ENCODE measurements at places on chromosomes 7 and 10.

GRCh38 chr10:84654671-84655070 is 326.3 kb downstream of the CCSER2 start:
- DNase-seq, result no peak

GRCh38 chr10:18658271-18659124 is 733 bp upstream of the ARL5B start:
- DNase-seq, result no peak

DNA sequence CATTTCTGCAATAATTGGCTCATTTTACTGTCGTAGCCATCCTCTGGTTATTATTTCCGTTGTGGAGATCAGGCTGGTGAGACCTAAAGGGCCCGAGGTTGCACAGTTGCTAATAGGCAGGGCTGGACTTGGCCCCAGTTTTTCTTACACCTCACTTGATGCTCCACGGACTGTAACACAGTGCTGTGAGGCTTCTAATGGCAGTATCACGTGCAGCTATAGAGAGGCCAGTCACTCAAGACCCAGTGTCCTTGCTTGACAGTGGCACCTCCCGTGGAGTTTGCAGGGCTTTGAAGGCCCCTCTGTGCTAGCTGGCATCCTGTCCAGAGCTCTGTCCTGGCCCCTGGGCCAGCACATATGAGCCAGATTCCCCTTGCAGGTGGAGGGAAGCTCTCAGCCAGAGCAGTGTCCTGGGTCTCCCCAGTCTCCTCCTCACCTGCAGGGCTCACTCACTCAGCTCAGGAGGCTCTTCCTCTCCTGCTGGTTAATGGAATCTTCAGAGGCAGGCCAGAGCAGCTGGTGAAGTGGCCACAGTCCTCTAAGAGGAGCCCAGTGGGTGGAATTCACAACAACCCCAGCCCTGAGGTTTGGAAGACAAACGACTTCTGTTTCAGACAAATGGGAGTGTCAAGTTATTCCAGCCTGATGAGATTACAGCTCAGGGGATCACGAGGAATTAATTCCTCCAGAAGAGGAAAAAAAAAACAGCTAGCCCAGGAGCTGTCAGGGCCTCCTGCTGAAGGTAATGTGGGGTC is 114.2 kb upstream of the FAM180A start:
- DNase-seq, result no peak

GRCh38 chr7:93047514-93048099 is 70.2 kb downstream of the SAMD9 start:
- no peak for DNase-seq

- DNase-seq, result no peak
Observed at GRCh38 chr10:62491597-62491996, 117.4 kb downstream of the ZNF365 start.

DNA sequence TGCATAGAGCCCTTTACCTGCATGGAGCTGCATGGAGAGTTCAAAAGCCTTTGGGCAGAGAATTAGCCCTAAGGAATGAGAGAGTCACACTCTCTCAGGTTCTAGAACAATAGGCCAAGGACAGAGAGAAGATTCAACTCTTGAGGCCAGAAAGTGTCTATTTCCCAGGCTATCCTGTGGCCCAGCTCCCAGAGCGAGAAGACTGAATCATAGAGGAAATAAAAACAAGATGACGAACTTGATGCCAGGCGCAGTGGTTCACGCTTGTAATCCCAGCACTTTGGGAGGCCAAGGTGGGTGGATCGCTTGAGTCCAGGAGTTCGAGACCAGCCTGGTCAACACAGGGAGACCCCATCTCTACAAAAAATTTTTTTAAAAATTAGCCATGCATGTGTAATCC is 18.3 kb upstream of the PODXL start:
- no peak for DNase-seq

DNA sequence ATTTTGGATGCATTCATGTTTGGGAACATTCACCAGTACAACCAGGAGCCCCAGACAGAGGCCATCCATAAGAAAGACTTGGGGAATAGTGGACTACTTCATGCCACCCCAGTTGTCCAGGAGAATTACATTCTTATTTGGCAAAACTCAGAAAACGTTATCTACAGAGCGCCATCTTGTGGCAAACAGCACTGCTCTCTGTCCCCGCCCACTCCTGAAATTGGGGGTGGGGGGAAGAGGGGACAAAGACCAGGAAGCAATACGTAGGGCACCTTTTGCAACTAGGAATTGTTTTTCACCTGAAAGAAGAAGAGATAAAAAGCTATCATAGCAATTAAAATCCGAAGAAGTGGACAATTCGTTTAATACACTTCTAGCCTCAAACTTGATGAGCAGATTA is 134.6 kb upstream of the MGMT start:
- DNase-seq, result no peak

DNA sequence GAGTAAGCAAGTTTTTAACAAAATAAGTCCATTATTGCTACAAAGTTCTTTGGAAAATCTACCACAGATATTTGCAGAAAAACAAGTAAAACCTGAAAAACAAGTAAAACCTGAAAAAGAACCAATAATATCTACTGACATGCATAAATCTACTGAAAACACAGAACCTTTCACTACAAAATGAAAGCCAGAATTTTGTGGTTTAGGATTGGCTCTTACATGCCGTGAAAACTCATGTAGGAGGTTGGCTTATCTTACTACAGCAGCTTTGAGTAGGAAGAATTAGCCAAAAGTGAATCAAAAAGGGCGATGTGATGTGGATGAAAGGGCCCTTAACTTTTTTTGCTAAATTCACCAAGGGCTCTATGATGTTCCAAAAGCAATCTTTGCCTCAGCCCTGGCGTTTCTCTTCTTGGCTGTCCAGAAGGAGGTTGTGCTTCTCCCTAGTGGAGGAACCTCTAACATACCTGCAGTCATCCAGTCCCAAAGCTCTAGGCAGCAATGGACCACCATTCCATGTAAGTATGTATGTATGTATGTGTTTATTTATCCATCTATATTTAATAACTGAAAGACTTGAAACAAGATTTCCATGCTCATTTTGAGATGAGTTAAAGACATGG is 93.5 kb upstream of the ZNF804B start:
- no peak for DNase-seq

DNA sequence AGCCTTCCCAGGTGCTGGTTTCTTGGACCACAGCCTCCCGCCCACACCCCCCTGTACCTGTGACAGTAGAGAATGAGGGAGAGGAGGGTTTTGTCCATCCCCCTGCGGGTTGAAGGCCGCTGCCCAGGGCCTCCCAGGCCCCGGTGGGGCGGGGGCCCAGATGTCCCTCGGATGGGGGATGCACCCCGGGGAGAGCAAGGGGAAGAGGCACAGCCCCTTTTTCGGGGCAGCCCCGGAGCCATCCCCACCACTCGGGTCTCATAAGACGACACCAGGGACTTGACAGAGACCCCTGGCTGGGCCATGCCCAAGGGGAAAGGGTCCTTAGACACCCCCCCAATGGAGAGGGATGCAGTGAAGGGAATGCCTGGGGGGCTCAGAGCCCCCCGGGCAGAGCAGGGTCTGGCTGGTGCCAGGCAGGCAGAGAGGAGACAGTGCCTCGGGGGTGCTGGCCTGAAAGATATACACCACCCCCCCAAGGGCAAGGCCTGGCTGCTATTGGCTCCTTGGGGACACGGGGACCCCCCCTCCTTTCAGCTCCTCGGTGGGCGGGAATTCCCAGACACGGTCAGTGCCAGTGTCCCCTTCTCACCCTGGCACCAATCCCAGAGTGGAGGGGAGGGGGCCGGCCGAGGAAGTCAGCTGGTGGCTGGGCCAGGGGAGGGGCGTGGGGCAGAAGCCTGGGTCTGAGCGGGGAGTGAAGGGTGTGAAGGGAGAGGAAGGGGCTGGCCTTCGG is 3.7 kb upstream of the SPACDR start:
- no peak for DNase-seq

DNA sequence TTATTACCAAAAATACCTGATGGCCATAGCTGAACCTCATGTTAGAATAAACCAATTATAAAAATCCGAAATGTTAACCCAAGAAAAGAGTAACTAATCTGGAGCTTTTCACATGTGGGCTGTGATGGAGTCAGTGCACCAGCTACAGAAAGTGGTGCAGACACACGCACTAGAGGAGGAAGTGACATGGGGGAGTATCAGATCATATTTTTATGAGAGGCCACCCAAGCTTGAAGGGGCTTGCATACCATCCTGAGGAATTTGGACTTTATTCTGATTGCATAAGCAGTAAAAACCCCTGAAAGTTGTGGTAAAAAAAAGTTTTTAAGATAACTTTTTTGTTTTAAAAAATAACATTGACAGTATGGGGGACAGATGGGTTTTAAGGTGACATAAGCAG is 1148.5 kb upstream of the CELF2 start:
- no peak for DNase-seq

- DNase-seq, result no peak
Observed at GRCh38 chr7:22826593-22826992, 3.9 kb upstream of the TOMM7 start.

- no peak for DNase-seq
Observed at GRCh38 chr10:13709931-13710650, 123.3 kb downstream of the PRPF18 start.

GRCh38 chr10:60809157-60809556 is 30.9 kb downstream of the CDK1 start:
- DNase-seq, result no peak

DNA sequence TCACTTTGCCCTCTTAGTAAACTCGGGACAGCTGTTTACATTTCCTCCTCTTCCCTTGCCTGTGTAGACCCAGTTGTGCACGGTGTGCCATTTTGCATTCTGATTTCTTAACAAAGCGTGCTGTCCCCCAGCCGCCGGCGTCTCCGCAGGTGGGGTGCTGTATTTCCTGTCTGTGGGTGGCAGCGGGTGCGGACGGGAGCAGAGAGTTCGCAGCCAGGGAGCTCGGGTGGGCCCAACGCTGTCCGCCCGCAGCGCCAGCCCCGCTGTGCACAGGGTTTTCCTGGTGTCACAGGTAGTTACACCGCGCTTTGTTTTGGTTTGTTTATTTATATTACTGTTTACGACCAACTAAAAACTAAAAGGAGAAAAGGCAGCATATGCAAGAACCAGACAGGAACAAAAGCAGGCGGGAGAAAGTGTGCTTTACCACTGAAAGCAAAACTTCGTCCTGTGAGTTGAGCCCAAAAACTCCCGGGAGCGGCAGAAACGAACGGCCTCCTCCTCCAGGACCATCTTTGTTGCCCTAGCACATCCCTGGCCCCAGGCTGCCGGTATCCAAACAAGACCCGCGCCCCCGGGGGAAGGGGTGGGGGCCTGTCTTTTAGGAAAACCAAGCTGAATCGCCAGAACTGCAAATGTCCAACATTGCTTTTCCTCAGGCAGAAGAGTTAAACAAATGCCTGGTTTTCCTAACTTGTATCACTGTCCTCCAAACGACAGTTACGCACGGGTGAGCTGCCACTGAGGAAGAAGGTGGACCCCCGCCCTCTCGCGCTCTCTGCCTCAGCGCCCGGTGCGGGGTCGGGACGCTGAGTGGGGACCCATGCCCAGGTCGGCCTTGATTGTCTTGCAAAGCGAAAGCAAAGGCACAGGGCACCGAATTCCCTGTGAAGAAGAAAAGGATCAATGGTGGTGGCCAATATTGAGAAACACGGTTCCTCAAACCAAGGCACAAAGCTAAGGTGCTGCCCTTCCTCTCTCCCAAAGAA is 45.9 kb upstream of the DRGX start:
- no peak for DNase-seq
